CD4-positive, alpha-beta T cell treated with Interleukin-1 beta for 1 hour (primary cell): ENCODE measurements at places on chromosomes 13 and 19.

DNA sequence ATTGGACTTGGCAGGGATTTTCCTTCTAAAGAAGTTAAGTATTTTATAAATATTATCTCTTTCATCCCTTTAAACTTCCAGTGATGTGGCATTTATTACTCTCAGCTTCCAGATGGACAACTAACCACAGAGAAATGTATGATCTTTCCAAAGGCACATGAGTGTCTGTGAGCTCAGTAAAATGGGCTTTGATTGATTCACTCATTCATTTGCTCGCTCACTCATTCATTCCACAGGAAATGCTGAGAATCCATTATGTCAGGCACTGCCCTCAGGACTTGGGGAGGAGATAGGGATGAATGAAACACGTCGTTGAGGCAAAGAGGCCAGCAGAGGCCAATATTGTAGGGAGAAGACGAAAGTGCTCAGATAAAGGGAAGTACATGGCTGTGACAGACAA is 359.3 kb downstream of the EFNB2 start:
- DNase-seq, result no peak

DNA sequence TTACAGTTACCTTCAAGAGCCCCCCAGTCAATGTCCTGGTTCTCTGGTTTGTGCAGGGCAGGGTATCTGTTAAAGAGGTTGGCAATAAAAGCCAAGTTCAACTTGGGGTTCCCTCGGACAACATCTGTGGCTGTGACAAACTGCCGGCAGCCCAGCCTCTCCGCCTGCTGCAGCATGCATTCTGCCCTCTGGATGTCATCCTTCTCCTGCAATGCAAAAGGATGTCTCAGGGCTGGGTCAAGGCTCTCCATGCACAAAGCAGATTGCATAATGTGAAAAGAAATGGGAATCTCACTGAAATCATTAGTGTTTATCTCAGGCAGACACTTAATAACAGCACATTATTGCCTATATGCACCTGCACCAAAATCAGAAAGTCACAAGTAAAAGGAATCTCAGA is 35.1 kb downstream of the LCP1 start:
- DNase-seq, result no peak

DNA sequence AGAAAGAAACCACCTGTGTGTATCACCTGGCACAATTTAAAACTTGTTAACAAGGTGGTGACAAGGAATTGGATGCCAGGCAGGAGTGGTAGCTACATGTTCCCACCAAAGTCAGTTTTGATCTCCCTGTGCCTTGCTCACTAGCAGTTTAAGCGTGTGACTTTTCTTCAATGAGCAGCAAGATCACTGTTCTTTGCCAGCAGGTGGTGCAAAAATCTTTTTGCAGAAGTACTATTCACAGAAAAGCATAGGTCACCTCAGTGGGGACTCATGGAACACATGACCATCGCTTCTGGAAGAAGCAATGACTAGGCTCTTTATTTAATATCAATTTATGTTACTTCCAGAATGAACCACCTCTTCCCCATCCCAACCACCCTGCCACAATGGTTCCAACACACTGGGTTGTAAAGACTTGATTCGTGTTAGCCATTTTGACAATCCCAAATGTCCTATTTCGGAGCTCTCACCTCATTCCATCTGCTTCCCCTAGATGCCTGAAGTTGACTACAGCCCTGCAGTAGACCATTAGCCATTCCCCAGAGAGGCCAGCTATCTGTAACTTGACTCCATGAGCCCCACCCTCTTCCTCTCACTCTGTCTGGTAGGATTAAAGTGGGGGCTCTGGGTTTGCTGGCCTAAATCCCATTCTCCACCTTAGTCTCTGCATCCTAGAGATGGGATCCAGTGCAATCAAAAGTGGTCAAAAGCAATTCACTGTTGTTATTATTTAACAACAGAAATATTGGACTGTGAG is 59.1 kb upstream of the TNFRSF19 start:
- DNase-seq, result no peak

DNA sequence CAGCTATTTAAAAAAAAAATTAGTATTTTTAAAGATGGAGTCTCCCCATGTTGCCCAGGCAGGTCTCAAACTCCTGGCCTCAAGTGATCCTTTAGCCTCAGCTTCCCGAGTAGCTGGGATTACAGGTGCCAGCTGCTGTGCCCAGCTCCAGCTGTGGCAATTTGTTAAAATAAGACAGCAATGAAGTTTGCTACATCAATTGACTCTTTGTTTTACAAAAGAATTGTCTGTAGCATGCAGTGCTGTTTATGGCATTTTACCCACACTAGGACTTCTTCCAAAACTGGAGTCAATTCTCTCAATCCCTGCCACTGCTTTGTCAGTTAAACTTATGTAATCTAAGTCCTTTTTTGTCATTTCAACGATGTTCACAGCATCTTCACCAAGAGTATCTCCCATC is 49.3 kb downstream of the NDFIP2 start:
- no peak for DNase-seq

DNA sequence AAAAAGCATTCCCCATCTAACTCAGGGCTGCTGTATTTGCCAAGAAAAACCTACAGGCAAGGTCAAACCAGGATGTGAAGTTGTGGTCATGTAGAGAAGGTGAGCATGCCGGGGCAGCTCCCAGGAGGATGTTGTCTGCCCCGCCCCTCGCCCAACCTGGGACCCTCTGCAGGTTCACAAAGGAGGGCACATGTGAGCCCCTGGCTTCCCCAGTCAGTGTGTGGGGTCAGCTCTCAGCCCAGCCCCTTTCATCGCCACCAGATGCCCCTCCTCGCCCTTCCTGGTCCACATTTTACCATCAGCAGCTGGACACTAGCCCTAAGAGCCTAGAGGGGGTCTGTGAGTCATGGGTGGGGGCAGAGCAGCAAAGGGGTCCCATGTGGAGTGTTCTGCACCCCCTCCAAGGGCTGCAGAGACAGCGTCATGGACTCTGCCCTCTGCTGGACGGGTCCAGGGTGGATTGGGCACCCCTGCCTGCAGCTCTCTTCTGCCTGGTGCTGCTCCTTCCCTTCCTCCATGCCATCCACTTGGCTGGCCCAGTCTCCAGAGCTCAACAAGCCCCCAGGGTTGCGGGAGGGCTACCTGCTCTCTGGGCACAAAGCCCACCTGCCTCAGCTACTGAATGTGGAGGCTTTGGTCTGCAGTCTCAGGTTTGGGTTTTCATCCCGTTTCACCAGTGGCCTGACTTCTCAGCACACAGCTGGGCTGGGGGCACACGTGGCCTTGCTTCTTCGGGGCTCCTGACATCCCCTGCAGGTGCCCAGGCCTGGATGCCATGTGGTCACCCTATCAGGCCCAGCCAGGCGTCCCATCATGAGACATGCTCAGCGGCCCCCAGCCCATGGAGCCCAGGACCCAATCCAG is 3.7 kb downstream of the PLEKHF1 start:
- DNase-seq, result no peak

DNA sequence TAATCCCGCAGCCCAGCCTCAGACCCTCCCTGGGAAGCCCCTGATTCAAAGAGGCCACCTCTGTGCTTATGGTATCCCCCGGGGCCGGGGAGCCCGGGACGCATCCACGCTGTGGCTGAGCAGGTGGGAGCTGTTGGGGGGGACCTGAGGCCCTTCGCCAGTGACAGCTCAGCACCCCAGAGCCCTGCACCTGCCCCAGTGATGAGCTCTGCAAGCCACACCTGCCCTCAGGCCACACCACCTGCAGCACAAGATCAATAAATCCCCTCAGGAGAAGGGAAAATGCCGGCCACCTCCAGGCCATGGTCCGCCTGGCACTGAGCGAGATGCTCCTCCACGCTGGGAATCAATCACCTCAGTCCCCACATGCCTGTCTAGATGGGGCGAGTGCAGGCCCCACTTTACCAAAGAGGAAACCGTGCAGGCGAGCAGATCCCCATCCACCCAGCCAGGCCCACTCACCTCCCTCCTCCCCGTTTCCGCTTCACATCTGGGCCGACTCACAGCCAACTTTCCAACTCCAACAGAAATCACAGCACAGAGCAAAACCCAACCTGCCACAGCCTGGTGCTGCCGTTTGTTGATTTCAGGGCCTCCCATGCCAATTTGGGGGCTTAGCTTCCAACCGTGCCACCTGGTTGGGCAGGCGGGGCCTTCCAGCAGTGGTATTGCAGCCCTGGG is 12.8 kb downstream of the MOB3A start:
- DNase-seq, result peak; percentile 74

DNA sequence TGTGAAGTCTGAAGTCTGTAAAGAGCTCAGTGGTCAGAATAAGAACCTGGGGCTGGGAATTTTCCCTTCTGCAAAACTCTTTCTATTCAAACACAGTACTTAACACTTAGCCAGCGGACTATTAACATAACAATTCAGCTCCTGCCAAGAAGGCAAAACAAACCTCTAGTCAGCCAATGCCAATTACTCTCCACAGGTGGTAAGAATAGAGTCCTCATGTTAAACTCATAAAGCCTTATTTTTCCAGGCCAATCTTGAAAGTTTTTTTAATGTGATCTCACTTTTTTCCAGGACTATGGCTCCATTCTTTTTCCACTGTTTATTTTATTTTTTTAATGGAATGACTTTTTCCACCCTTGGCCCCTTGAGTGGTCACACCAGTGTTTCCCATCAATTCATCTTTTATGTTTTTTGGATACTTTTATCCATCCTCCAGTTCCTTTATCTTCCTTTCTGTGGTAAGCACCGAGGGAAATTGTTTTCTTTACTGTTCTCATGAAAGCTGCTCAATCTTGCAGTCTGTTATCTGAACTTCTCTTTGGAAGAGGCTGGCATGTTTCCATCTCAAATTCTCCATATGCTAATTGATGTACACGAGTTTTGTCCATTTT is 217.3 kb downstream of the LHFPL6 start:
- no peak for DNase-seq
